ENCODE measurements at places on chromosomes 6 and 20.

GRCh38 chr20:8662433-8662954 lies 406.4 kb upstream of the PLCB4 start:
- DNase-seq, result no peak

GRCh38 chr20:46010491-46011391 lies 2.0 kb downstream of the MMP9 start:
- no peak for DNase-seq

DNA sequence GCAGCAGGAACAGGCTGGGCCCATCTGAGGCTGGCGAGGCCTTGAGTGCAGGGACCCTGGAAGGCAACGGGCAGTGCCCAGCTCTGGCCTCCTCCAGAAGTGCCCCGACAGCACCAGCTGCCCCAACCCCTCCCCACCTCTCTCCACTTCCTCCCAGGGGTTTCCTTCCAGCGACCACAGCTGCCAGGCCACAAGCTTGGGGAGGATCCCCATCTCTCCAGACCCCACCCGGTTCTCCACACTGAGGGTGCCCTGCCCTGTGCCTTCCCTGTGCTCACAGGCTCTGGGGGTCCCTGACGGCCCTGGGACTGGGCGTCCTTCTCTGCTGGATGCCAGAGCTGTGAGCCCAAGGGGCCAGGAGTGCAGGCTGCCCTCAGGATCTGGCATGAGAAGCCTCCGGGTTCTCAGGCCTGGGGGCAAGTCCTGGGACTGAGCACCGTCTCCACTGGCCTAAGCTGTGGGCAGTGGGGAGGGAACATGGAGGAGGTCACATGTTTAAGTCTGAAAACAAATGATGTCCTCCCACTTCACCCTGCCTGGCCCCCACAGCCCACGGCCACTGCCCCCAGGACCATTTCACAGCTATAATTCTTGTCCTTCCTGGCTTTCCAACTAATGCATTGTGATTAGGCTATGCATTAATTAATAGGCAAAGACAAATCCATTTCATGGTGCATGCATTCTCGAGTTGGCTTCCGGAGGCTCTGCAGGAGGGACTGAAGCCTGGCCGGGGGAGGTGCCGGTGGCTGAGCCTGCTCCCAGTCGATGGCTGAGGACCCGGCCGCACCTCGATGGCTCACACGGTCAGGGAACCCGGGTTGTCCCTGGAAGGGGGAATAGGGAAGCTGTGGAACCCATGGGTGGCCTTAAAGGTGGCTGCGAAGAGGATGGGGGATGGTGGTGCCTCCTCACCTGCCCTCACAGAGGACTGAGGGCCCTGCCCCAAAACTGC lies 24.4 kb downstream of the BHLHE23 start:
- no peak for DNase-seq

DNA sequence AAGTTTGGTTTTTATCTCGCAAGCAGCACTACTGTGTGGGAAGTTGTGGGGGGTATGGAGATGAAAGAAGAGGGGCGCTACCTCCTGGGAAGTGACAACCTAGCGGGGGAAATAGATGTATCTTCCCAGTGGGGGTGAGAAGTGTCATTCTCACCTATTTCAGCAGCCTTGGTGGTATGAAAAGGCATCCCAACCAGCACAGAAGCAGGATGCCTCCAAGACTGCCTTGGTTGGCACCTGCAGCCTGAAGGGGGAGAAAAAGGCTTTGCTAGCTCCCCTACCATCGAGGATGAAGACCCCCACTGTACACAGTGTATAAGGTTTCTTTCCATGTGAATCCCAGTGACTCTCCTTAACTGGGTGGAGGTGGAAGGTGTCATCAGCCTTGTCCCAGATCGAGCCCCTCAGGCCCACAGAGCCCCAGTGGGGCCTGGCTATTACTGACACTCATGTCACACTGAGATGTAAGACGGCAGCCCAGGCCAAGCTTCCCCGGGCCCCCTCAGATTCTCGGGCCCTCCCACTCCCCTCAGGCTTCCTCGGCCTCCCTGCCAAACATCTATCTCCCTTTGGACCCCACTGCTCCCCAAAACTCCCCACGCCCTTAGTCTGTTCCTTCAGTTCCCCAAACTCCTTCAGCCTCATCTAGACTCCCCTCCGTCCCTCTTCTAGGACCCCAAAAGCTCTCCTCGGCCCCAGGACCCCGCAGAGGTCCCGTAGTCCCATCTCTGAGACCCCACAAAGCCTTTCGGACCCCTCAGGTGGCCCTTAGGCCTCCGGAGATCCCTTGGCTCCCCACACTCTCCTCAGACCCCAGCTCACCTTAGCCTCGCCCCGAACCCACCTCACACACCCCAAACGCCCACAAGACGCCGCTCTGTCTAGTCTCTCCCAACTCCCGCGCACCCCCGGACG lies 688 bp downstream of the COMMD7 start:
- no peak for DNase-seq

- DNase-seq, result no peak
Measured at GRCh38 chr6:23647045-23647444, 479.0 kb upstream of the NRSN1 start.

DNA sequence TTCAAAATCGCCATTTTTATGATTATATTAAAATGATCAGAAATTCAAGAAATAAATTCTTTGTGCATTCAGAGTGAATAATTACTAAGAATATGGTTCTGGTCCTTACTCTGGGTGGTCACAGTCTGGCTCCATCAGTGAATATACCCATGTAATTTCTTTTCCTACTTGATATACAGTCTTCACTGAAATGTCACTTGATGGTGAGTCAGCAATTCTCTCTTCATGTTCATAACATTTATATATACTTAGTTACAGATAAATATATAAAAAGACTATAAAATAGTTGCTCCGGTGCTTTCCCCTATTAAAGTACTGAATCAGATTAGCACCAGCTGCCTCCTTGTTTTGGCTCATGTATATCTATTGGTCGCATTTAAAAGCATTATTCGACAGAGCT lies 56.4 kb upstream of the MTRF1L start:
- no peak for DNase-seq

DNA sequence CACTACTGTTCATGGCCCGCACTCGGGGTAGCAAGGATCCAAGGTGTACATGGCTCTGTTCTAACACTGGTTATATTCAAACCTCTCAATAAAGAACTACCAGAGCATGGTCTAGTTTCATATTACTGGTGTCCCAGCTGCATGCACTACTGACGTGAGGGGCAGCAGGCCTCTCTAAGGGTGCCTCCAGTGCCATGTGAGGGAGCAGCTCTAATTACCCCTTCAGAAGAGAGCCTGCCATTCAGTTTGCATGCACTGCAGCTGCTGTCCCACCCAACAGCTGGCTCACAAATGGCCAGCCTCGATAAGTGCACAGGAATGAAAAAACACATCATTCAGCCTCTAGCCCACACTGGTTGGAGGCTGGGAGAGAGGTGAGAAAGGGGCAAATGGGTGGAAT lies 85.2 kb downstream of the SMLR1 start:
- no peak for DNase-seq

DNA sequence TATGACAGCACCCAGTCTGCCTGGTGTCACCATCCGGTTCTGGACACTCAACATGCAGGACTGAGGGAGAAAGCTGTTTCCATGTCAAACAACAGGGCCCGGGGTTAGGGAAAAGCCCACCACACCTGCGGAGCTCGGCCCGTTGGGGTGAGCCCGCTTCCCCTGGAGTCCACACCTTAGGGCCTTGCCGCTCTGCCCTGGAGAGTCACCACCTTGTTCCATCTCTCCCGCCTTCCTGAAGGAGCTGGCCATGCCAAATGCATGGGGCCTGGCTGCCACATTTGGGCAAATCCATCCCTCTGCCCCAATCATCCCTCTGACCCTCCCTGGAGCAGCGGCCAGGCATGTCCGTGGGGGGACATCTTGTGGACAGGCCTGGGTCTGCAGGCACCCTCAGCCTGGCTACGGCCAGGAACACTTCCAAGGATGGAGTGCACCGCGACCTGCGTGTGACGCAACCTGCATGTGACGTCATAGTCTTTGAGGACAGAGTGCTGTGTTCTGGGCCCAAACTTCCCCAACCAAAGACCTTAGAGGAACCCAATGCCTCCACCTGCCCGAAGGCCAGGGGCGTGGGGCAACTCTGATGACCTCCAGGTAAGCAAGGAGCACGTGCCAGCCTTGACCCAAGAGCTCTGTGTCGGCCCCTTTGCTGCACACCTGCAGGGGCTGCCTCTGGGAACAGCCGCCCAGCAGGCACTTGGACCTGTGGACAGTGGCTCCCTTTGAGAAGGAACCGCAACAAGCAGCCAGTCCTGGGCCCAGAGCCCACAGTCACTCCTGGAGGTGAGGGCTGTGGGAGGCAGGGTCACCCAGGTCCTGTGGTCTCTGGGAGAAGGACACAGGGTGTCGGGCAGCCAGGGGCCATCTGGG lies 1.7 kb downstream of the CABLES2 start:
- DNase-seq, result no peak

DNA sequence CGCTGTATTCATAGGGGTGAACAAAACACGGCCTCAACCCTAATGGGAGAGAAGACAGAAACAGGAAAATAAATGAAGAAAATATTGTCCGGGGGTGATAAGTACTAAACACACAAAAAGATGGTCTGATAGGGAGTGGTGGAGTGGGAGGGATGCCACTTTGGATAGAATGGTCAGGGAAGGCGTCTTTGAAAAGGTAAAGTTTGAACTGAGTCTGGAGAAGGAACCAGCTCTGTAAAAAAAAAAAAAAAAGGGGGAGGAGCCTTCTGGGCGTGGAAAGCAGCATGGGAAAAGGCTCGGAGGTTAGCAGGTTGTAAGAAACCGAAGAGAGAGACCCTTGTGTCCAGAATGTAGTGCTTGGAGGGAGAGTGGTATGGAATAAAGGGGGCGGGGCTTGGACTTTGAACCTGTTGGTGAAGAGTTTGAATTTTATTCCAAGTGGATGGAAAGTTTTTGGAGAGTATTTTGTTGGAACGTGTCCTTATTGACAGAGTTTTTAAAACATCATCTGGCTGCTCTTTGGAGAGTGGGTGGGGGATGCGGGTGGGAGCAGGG lies 1.8 kb downstream of the CHMP4B start:
- no peak for DNase-seq

DNA sequence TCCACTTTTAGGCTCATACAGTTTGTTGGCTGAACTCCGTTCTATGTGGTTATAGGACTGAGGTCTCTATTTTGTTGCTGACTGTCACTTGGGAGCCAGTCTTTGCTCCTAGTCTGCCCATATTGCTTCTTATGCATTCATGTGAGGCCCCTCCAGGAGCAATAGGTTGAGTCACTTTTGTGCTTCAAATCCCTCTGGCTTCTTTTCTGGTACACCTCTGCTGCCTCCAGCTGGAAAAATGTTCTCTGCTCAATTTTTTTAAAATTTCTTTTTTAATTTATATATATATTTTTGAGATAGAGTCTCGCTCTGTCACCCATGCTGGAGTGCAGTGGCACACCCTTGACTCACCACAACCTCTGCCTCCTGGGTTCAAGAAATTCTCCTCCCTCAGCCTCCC lies 42.7 kb upstream of the NOX3 start:
- DNase-seq, result no peak

- DNase-seq, result no peak
Measured at GRCh38 chr6:112464901-112465665, 118.0 kb downstream of the RFPL4B start.

DNA sequence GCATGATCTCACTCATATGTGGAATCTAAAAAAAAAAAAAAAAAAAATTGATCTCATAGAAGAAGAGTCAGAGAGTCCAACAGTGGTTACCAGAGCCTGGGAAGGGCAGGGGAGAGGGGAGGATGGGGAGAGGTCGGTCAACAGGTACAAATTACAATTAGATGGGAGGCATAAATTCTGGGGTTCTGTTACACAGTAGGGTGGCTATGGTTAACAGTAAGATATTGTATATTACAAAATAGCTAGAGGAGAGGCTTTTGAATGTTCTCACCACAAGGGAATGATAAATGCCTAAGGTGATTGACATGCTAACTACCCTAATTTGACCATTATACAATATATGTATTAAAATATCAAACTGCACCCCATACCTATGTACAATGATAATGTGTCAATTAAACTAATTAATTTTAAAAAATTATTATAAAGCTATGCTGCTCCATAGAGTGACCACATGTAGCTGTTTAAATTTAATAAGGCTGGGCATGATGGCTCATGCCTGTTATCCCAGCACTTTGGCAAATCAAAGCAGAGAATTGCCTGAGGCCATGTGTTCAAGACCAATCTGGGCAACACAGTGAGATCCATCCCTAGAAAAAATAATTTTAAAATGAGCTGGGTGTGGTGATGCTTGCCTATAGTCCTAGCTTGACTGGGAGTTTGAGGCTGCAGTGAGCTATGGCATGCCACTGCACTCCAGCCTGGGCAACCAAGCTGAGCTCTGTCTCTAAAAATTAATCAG lies 70.9 kb downstream of the SNX5 start:
- no peak for DNase-seq

- no peak for DNase-seq
Measured at GRCh38 chr6:147158881-147159280, 45.3 kb upstream of the STXBP5 start.
